Adipose tissue (tissue), 3 donors: ENCODE measurements at places on chromosomes 6 and 20. TPM values are rescaled to one million over a fixed set of nuclear protein-coding genes. Genes with fewer than 3 reads are reported as not detected.

Gene TMC2
- 0.06 TPM for polyA plus RNA-seq

Gene LTA
- polyA plus RNA-seq, result 0.21 TPM

Gene LAMP5
- 0.06 TPM for polyA plus RNA-seq

Gene ABRACL
- 32.7 TPM for polyA plus RNA-seq

Gene CSE1L
- polyA plus RNA-seq, result 21.0 TPM

Gene DNAJC5
- polyA plus RNA-seq, result 21.1 TPM

Gene LEMD2
- polyA plus RNA-seq, result 32.3 TPM

Gene RSPO4
- polyA plus RNA-seq, result 0.56 TPM

Gene FNDC1
- polyA plus RNA-seq, result 0.43 TPM

Gene PRR18
- 0.56 TPM for polyA plus RNA-seq

Gene MUC21
- polyA plus RNA-seq, result not detected

Gene OOEP
- 0.27 TPM for polyA plus RNA-seq

Gene SOX12
- 3.3 TPM for polyA plus RNA-seq

Gene SYNCRIP
- 48.5 TPM for polyA plus RNA-seq

Gene SNX21
- polyA plus RNA-seq, result 9.2 TPM

Gene CLIC5
- 11.0 TPM for polyA plus RNA-seq

Gene GTSF1L
- not detected for polyA plus RNA-seq
